ENCODE measurements at places on chromosomes 7 and 10.

DNA sequence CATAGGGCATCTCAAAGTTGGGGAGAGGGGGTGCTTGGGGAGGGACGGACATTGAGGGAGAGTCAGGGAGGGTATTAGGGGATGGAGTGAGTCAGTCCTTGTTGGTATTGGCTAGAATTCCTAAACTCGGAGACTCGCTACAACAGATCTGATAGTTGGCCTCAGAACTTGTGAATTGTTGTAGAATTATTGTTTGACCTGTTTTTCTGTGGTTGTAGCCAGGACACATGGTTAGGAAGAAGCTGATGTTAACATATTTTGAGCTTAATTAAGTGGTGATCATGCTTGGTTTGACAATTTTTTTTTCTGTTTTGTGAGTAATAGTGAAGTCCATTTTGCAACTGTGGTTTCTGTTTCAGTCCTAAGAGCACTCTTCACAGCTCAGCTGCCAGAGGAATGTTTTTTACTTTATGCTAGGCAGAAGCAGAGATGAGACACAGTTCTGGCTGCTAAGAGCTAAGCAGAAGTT, 1190.3 kb upstream of the C7orf33 start:
- no peak for DNase-seq

- no peak for DNase-seq
Observed at GRCh38 chr10:60570896-60571295, 181.2 kb upstream of the ANK3 start.

DNA sequence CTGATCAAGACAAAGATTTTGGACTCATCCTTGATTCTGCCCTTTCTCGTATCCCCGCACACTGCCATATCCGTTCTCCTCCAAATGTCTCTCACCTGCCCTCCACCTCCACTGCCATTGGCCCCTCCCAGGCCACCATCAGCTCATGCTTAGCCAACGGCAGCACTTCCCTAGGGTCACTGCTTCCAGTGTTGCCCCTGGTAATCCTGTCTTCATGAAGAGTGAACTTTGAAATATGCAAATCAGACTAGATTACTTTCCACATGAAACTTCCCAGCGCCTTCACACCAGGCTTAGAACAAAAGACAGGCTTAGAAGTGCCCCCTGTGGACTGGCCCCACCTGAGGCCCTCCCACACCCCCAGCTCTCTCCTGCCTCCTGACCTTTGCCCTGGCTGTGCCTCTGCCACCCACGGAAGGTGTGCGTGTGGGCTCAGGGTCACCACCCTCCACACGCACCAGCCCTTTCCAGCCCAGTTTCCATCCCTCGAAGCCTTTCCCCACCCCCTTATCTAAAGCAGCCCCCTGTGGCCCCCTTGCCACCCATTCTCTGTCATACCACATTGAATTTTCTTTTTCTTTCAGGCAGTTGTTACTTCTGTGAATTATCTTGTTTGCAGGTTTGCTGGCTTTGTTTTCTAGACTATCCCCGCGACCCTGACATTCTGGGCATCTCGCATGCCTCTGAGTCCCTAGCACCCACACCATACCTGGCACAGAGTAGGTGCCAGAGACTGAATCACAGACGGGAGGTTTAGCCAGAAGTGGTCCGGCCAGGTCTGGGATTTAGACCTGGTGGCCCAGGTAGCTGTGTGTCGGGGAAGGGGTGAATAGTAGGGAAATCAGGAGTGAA, 26.8 kb upstream of the C10orf53 start:
- DNase-seq: no peak

DNA sequence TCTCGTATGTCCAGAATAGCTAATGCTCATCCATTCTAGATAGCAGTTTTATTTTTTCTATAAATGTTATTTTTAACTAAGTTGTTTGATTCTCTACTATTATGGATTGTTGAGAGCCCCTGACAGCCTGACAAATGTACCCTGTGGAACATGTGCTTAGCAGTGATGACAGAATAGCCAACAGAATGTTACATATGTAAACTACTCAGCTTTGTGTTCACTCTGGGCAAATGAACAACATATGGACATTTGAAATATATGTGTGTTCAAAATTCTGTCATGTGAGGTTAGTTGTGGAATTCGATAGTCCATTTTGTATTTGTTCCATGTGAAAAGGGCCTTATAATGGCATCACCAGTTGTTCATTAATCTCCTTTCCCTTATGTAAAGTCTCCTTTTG, 199.7 kb downstream of the EXOC4 start:
- DNase-seq: no peak

GRCh38 chr7:46630031-46630430, 709.0 kb upstream of the IGFBP3 start:
- no peak for DNase-seq

DNA sequence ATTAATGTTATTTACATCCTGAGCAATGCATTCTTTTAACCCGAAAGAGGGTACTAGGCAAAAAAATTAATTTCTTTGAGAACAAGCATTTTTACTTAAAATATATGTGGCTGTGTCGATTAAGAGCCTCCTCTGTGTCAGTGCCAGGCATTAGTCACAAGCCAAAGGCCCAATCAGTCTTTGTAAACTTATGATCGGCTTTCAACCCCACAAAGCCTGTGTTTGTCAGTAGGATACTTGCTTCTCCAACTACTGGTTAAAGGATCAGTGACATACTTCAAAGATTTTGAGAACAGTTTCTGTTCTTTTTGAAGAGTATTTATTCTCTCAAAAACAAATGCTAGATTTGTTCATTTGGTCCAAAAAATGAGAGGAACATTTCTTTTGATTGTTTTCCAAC, 159.3 kb downstream of the NRCAM start:
- no peak for DNase-seq

DNA sequence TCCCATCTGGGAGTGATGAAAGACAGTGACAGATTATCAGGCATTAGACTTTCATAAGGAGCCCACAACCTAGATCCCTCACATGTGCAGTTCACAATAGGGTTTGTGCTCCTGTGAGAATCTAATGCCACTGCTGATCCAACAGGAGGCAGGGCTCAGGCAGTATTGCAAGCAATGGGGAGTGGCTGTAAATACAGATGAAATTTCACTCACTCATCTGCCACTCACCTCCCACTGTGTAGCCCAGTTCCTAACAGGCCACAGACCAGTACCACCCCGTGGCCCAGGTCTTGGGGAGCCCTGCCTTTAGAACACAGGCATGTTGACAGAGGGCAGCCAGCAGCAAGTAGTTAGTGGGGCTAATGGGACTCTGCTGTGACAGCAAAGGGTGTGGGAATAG, 137.3 kb upstream of the NANOS1 start:
- no peak for DNase-seq

GRCh38 chr7:100896732-100897608, 1.3 kb upstream of the ACHE start:
- no peak for DNase-seq

DNA sequence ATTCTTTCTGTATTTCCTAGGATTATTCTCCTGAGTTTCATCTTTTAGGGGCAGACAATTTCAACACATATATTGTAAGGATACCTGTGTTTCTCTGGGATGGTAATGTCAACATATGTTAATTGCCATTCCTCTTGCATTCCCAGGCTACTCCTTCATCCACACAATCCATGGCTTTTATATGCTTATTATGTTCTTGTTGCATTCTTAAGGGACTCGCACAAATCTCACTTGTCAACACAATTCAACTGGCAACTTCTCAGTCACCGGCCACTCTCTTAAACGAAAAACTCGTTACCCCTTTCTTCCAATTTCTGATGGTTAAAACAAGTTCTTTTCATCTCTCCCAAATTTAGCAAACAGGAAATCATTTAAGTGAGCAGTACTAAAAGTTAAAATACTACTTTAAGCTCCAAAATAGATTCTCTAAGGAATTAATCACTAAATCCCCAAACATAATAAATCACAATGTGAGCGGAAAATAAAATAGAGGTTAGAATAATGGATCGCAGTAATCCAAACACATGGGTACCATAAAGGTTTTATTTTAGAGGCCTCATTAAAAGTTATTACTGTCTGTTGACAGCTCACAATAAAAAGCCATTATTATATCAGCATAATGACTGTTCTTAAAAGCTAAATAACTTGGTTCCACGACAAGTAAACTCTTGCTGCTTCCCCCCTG, 223.2 kb downstream of the ELMO1 start:
- DNase-seq: no peak

GRCh38 chr7:106866298-106867281, 1.5 kb downstream of the PIK3CG start:
- no peak for DNase-seq

DNA sequence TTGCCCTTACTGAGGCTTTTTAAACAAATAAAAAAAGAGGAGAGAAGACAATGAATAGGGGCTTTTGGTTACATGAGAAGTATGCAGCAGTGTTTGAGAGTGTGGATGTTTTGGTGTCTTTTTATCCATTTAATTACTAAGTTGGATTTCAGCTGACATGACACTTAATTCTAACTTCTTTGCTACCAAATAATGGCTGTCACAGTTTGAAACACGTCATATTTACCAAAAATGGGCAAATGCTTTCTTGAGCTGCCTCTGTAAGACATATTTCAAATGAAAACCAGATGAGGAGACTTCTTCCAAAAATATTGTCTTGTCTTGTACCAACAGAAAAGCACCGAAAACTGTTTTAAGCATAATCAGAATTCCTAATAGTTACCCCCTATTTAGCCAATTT, 4.0 kb downstream of the ABCB4 start:
- no peak for DNase-seq

DNA sequence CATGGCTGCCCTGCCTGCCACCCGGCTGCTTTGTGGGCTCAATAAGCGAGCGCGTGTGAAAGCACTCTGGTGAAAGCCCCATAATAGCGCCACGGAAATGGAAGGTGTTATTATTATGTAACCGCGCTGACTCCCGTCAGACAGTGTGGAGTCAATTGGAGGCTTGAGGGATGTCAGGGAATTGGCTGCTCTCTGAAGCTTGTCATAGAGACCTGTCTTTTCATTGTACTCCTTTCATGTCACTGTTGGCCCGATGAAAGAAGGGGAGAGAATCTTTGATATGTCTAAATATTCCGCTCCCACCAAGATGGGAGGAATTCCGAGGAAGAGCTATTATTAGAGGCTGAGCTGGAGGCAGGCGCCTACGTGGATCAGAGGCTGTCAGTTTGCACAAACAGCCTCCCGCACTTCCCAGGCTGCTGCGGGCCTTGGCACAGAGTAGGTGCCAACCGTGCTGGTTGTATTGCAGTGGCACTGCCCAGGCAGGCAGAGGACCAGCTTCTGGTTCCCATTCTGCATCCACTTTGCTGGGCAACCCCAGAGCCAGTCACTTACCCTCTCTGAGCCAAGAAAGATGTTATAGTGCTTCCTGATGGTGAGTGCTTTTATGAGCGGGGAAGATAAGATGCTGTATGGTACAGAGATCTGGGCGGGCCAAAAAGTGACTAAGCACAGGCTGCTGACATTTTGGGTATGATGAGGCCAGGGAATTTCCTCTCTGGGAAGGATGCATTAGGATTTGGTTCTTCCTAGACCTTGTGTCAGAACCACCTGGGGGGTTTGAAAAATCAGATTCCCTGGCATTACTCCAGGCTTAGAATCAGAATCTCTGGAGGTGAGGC, 151.4 kb downstream of the RPS24 start:
- no peak for DNase-seq

GRCh38 chr7:117312593-117313580, 10.0 kb downstream of the WNT2 start:
- DNase-seq: no peak

- no peak for DNase-seq
Observed at GRCh38 chr10:85611746-85612377, 754.7 kb downstream of the GRID1 start.

- no peak for DNase-seq
Observed at GRCh38 chr7:84231157-84231556, 36.6 kb upstream of the SEMA3A start.

- DNase-seq: no peak
Observed at GRCh38 chr10:110967009-110967630, 47.7 kb downstream of the SHOC2 start.

DNA sequence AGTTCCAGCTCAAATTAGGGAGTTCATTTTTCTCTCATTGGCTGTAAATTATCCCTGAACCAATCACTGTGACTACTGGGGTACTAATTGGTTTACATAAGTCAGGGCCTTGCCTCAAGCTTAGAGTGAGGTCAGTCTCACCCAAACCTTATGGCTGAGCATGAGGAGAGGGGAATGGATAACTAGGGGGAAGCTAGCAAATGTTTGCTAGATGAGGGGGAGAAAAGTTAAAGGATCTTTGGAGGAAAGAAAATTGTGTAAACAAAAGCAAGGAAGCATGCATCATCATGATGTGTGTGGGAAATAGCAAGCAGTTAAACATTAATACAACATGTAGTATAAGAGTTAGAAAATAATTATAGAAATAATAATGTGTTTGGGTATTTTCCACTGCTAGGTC, 121.9 kb downstream of the BBS9 start:
- no peak for DNase-seq

GRCh38 chr10:103727546-103727963, 127.8 kb downstream of the SH3PXD2A start:
- DNase-seq: no peak

DNA sequence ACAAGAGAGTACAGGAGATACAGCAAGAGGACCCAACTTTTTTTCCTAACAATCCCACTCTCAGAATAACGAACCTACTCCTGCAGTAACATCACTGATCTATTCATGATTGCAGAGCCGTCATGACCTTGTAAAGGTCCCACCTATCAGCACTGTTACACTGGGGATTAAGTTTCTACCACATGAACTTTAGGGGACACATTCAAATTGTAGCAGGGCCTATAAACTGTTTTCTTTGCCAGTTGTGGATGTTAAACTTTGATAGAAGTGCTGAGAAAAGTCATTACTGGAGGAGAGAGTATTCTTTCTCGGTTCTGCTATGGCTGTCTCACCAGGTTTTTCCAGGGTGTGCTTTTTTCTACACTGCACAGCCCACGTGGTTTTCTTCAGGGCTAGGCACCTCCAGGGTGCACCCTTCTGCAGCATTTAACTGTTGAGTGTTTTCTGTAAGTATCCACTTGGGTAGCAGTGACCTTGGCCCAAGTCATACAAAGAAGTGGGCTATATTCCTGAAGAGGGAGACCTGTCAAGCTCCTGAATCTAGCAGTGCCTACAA, 131.6 kb upstream of the AHR start:
- DNase-seq: no peak

GRCh38 chr10:27203806-27204205, 36.8 kb downstream of the ACBD5 start:
- DNase-seq: no peak

GRCh38 chr10:90398566-90398965, 459.3 kb downstream of the HTR7 start:
- no peak for DNase-seq

DNA sequence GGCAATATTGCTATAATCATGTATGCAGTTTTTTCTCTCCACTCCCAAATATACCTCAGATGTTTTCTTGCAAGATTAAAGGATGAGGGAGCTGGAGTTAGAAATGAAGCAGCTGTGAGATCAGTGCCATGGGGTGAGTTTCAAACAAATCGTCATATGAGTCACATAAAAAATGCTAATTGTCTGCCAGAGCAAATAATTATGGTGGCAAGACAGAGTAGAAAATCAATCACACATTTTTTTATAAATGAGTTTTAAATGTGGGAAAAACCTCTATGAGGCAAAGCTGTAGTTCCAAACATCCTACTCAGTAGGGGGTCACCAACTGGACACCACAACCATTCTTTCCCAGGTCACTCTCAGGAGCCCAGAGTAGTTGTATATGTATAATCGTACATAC, 55.3 kb downstream of the CH25H start:
- no peak for DNase-seq
